ENCODE measurements at places on chromosomes 3 and 15.

GRCh38 chr15:33013827-33014445 is 180.6 kb downstream of the FMN1 start:
- no peak for DNase-seq

- no peak for DNase-seq
Measured at GRCh38 chr3:194274424-194275085, 76.6 kb downstream of the CPN2 start.

DNA sequence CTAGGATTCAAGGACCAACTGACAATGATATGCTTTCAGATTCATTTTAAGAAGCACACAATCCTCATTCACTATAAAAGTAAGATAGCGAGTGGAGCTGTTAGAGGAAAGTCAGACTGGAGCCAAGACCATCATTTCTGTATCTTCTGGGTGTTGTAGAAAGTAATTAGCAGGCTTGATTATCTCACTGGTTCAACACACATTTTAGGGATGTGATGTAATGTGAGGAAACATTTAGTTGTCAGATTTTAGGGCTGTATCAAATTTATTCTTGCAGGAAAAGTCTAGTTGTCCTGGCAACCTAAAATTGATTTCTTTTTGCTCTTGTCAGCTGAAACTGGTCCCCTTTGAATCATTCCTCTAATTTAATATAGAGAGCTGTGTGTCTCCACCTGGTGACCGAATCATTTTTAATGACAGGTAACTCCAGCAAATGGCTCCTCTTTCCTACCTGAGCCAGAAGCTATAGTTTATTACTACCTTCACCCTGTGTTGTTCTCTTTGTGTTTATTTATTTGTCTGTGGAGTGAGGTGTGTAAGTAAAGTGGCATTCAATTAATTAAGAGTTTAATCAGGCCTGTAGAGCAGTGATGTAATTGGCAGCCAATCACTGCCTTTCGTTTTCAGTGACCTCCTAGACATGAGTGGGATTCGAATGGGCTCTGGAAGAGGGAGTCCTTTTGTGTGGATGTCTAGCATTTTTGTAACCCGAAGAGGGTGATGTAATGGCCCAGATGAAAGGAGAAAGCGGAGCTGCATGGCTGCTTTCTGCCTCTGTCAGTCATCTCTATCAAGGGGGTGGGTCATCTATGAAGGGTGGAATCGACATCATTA is 125.8 kb downstream of the LPP start:
- DNase-seq: no peak

DNA sequence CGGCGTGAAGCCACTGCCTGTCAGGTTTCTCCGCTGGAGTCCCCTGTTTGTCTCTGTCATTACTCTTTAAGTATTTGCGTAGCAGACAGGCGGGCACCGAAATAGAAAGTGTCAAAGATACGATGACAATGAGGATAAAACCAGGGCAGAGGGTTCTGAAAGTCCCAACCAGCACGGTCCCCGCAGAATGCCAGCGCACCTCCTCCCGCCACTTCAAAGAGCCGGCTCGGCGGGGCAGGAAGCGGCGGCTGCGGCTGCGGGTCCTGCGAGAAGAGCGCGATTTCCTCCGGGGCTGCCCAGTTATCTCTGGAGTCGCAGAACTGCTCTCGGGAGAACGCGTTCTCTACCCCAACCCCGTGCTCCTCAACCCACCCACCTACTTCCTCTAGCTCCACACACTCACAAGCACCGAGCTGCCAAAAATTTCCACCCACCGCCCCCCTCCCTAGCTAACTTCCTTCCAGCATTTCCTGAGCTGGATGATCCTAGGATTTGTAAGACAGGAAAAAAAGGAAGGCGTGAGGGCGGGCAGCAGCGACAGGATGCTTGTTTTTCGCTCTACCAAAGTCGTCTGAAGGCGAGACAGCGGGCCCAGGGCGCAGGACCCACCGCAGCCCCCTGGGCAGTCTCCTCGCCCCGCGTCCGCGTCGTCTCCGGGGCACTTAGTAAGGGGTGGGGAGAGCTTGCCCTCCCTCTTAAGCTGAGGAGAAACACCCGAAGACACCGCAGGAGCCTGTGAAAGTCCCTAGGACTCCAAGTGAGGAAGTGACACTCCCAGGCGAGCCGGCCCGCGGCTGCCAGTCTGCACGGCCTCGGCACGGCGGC is at the start of gene ARHGAP31:
TSS of gene ARHGAP31 (plus strand) at position 513 of the 825 bp plus-strand sequence. CDS start 522 bp downstream, outside the sequence.
- peak; percentile 29 for DNase-seq

GRCh38 chr3:184626923-184627322 is 65.3 kb downstream of the EPHB3 start:
- no peak for DNase-seq

- no peak for DNase-seq
Measured at GRCh38 chr3:181052256-181052655, 62.7 kb upstream of the DNAJC19 start.

DNA sequence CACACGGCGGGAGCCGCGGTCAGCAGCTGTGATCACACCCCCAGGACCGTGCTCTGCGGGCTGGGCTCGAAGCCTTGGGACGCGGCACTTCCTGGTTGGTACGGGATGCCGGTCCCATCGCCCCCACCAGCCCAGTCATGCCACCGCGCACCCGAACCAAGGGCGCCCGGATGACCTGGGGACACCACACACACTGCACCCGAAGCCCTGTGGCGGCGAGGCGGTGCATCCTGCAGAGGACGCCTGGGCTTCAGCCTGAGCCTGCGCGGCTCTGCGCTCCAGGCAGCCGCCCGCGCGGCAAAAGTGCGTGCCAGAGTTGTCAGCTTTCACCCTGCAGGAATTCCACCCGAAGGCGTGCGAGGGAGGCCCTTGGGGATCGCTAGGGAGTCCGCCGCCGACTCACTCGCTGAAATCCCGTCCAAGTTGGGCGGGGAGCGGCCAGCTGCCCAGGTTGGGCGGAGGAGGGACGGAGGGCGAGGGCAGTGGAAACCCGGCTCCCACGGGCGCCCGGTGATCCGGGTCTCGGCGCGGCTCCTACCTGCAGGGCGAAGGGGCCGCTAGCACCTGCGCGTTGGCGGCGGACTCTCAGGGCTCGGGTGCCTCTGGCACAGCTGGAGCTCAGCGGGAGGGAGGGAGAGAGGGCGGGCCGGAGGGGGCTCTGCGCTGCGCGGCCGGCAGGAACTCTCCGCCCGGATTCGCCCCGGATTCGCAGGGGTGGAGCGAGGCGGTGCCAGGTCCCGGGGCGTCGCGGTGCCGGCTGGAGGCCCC is at the start of gene PLD1:
TSS of gene PLD1 (minus strand) at position 623 of the 768 bp plus-strand sequence. CDS start 72,432 bp downstream, outside the sequence.
- peak; percentile 90 for DNase-seq

DNA sequence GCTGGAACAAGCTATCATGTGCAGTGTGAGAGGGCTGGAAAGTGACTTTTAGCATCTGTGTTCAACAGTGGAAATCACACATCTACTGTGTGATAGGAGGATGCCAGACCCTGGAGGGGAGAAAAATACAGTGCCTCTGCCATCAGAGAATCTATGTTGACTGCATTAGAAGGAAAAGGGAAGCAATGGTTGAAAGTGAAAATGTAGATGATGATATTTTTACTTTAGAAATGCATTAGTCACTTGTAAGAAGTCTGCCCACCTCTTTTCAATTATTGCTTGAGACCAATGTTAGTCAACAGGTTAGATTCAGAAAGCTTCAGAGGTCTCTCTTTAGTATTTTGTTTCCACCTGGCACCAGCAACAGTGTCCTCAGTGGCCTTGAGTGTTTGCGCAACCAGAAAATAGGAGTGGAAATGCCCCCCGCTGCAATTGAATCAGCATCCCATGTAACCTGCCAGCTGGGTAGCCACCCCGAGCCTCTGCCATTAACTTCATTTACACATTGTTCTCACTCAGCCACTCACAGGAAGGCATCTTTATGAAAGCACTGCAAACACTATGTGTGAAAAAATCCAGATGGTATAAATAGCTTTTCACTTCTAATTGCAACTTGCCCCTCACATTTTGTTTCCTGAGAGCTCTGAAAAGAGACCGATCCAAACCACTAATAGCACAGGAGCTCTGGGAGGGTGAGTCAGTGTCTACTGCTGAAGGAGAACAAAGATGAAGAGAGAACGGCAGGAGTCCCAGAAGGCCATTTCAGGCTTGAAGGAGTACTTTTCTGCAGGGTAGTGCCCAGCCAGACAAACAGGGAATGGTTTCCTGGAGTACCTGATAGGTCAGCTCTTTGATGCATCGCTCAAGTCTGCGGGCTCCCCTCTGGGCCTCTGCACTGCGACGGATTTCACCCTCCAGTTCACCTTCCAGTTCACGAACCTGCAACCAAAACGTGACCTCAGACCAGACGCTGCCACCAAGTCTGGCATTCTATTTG is 92.1 kb downstream of the HHLA2 start:
- peak; percentile 46 for DNase-seq

- no peak for DNase-seq
Measured at GRCh38 chr3:159854500-159855124, 134.0 kb upstream of the IL12A start.

DNA sequence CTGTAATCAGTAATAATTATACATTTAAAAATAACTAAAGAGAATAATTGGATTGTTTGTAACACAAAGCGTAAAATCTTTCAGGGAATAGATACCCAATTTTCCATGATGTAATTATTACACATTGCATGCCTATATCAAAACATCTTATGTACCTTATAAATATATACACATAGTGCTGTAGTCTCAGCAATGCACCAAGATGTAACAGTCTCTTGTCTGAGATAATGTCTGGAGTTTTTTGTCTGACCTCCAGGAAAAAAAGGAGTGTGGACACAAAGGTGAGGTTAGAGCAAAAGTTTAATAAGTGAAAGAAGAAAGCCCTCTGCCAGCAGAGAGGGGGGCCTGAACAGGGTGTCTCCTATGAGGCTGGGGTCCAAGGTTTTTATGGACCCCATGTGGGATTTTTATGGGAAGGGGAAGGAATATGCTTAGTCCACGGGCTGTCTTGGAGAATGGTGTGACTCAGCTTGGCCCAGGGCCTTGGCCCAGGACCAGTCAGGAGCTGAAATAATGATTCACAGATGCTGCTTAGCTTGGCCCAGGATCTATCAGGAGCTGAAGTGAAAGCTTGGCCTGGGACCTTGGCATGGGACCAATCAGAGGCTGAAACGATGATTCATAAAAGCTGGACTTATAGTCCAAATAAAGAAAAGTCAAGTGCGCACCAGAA is 545.0 kb downstream of the ZPLD1 start:
- DNase-seq: no peak

DNA sequence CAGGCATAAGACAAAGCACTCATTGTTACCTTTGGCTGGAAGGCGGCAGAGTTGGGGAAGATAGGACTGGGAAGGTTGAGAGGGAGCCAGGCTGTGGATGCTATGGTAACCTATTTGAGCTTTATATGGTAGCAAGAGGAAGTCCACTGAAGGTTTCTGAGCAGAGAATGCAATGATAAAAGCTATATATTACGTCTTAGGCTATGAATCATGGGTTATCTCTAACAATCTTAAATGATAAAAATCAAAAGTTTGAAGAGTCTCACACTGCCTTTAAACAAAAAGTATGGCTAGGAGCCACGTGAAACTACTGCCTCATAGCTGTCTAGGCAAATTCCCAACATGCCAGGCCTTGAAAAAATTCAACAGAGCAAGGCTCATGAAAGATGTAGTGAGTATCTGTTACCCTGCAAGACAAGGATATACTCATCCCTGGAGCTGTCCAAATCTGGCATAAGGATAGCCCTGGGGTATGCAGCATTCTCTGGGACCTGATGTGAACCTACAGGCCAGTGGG is 4.1 kb downstream of the P3H2 start:
- no peak for DNase-seq

DNA sequence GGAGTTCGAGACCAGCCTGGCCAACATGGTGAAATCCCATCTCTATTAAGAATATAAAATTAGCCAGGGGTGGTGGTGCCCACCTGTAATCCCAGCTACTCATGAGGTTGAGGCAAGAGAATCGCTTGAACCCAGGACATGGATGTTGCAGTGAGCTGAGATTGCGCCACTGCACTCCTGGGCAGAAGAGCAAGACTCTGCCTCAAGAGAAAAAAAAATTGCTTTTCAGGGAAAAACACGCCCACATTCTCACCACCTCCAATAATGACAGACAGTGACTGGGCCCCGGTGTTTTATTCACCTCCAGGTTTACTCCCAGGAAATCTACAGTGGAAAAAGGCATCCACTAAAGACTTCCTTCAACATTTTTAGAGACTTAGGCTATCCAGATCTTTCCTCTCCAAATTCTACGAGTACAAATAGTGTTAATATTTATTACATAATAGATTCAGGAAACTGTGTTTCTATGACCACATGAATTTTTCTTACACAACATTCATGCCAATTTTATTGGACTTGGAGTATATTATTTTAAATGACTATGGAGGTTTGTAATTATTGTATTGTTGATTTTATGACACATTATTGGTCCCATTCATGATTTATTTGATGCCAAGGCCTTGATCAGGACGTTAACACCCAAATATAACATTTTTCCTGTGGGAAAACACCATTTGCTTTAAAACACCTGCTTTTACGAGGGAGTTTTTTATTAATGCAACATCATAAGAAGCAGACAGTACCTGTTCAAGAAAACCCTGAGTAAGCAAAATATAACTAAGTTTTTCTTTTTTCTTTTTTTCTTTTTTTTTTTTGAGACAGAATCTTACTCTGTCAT is 26.6 kb downstream of the IGF2BP2 start:
- DNase-seq: no peak

DNA sequence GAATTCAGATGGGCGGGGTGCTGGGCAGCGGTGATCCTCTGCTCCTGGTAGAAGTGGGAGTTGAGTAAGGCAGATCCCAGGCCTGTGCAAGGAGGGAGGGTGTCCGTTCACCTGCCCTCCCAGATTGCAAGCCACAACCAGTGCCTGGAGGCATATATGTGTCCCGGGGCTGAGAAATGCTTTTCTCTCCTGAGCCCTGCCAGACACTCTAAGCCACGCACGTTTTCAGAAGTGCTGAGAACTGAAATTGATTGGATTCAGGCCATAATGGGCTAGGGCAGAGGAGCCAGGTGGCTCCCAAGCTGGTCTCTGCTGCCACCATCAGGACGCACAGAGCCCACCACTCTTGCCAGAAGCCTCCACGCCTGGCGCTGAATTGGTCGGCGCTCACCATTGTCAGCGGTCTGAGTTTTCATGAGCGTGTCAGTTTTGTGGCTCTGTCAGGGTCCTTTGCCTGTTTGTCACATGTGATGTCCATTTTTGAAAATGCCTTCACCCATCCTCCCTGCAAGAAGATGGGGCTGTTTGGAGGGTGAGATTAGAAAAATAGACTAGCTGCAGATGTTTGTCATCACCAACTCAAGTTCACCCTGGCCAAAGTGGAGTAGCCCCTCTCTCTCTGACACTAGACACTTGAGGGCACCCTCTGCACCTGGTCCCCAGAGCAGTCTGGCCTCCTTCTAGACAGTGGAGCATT is 15.4 kb upstream of the BFSP2 start:
- peak; percentile 89 for DNase-seq
